NCI-H774 (cell line): ENCODE measurements at places on chromosomes 7 and 10.
A peak's percentile ranks its signal among the peaks of the same experiment; 100 is the strongest.

DNA sequence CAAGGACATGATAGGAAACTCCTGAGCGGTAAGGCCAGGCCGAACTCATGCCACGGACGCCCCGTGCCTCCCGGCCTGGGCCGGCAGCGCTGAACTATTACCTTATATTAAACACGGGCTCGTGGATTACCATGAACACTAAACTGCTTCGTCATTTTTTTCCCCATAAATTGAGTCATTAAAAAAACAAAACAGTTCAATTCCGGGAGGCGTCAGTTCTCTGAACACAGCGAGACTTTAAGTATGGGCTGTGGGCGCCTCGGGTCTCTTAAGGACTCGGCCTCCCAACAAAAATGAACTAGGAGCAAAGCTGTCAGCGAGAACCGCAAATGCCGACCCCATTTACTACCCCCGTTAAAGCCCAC, 519 bp downstream of the PITRM1 start:
- no peak for DNase-seq

- DNase-seq = no peak
These were observed 14.6 kb upstream of the GDI2 start for GRCh38 chr10:5827841-5828240.

DNA sequence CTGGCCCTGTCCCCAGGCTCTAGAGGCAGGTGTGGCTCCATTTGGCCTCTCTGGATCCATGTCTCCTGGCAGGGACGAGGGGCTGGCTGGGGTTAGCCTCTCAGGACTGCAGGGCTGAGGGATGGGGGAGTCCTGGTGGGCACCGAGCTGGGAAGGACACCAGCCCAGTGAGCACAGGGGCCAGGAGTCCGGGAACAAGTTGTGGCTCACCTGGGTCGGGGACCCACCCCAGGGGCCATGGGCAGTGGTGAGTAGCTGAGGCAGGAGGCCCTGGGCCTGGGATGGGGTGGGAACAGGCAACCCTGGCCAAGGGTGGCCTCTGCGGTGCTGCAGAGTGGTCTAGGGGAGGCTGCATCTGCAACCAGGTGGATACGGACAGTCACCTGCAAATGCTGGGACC, 24.1 kb downstream of the ANTXRL start:
- DNase-seq = no peak

DNA sequence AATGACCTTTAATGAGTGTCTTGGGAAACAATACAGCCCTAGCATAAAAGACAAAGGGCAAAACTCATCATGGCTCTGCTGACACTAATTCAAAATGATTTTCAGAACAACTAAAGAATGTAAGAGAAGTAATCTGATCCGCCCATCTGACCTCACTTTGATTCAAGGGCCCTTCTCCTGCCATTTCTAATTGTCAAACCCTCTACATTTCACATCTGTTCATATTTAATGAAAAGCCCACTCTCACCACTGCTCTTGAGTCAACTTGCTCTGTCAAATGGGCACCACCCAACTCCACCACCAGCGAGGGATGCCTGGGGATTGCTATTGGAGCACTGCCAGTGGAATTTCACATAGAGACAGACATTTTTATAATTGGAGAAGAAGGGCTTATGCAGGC, 639.2 kb downstream of the KCNMA1 start:
- DNase-seq = peak; percentile 14

GRCh38 chr7:71349682-71350481, 217.9 kb downstream of the GALNT17 start:
- DNase-seq = no peak

DNA sequence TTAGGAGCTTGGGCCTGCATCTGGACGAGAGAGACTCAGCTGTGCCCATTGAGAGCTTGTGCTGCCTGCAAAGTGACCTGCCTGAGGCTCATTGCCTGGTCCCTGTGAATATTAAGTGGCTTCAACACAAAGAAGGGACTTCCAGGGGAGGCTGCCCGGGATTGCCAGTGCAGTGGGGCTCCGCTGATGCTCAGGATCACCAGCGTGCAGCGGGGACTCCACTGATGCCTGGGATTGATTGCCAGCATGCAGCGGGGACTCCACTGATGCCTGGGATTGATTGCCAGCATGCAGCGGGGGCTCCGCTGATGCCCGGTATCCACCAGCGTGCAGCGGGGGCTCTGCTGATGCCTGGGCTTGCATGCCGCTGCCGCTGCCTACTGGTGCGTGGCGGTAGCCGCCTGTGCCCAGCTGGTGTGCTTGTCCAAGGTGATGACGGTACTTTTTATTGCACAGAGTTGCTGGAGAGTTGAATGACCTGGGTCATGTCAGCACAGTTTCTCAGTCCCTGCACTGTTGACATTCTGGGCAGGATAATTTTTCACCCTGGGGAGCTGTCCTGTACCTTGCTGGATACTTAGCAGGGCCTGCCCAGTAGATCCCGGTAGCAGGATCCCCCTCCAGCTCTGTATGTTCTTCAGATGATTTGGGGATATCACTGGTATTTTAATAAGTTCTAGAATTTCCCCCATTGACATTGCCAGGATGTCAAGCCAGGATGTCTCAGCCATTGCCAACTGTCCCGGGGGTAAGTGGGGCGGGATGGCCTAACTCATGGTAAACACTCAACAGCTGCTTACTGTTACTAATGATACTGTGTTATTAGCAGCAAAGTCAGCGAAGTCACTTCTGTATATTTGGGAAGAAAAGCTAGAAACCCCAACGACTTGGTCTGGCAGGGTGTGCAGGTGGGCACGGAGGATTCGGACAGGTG, 13.0 kb downstream of the DOCK1 start:
- no peak for DNase-seq

- DNase-seq = no peak
These were observed 176.1 kb upstream of the TNS3 start for GRCh38 chr7:47757921-47758411.

DNA sequence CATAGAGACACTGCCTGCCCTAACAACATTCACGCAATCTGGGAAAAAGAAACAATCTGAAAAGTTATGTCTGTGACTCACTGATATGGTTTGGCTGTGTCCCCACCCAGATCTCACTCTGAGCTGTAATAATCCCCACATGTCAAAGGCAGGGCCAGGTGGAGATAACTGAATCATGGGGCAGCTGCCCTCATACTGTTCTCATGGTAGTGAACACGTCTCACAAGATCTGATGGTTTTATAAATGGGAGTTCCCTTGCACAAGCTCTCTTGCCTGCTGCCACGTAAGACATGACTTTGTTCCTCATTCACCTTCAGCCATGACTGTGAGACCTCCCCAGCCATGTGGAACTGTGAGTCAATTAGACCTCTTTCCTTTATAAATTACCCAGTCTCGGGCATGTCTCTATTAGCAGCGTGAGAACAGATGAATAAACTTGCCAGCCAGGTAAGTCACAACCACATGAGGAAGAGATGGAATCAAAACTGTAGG, 341.5 kb upstream of the AOAH start:
- DNase-seq = no peak

GRCh38 chr7:74622228-74622749, 35.2 kb upstream of the GTF2I start:
- DNase-seq = no peak

- DNase-seq = no peak
These were observed 138.1 kb downstream of the VTI1A start for GRCh38 chr10:112585126-112585525.

DNA sequence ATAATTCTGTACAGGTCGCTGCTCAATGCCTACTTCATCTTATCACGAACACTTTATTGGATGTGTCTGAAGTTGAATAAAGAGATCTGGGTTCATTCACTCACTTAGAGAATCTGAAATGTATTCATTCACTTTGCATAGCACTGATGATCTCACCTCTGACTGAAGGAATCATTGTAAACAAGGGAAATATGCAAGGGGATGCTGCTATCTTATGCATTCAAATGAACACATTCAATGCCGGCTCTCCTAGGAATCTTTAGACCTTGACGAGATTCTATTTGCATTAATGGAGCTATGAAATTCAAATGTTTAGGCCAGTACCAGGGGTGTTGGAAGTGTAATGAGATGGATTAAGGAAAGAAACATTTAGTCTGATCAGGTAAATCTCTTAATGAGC, 200.6 kb upstream of the COBL start:
- DNase-seq = no peak

DNA sequence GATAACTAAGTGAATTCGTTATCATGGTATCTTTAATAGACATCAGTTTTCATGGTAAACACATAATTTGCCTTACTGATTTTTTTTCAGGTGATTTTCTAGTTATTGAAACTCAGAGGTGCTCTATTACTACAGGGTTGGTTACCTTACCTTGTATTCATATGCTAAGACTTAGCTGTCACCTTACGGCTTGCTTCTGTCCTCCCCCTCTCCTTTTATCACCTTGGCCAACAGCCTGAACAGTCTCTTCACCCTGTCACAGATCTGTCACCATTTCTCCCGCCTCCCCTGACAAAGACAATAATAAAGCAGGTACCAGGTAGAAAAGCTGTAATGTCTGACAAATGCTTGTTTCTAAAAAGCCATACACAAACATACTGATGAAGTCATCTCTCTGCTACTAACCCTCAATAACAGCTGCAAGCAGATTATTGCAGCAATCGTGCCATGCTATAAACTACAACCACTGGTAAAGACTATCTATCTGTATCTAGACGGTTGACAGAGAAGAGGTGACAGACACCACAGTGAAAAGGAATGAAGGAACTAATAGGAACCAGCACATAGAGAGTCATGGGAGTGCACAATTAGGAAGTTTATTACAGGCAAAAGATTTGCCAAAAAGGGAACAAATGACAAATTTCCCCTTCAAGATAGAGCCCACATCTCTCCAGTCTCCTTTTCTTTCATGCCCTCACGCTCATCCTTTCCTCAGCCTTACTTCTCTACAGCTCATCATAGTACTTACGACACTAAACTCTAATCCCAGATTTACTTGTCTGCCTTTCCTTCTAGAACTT, 57.2 kb downstream of the ARHGAP12 start:
- no peak for DNase-seq

DNA sequence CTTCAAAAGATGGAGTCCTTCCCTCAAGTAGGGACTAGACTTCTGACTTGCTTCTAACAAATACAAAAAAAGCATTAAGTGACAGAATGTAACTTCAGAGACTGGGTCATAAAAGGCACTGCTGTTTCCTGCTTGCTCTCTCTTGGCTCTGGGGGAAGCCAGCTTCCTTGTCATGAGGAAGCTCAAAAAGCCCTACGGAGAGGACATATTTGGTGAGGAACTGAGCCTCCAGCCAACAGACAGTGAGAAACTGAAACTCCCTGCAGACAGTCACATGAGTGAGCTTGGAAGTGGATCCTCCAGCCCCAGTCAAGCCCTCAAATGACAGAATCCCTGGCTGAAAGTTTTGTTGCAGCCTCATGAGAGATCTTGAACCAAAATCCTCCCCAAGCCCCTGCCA, 26.3 kb upstream of the SLC35G1 start:
- DNase-seq = no peak

DNA sequence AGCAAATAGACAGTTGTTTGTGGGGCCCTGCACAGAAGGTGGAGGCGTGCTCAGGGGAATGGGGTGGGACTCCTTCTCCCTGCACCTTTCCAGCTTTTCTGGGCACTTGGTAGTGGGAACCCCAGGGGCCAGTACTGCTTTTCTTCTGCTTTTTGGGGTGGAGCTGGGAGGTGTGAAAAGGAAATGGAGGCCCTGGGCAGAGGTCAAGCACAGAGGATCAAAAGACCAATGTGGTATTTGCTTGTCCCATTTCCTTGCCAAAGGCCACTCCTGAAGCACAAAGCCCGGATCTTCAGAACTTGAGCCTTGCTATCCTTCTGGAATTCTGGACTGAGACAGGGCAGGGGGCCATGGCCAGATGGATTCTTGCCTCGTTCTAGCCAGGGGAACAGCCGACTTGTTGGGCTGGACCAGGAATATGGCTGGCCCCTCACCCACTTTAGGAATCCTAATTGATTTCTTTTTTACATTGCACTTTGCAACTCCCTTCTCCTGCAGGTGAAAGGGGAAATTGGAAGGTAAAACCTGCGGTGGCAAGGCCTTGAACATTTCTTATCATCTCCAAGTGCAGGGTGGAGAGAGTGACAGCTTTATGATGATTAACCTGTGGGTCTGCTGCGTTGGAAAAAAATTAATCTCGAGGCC, 26.5 kb downstream of the ADRA2A start:
- no peak for DNase-seq

- no peak for DNase-seq
These were observed 11.6 kb downstream of the ABCA13 start for GRCh38 chr7:48182718-48183369.

- no peak for DNase-seq
These were observed 298.8 kb upstream of the C7orf33 start for GRCh38 chr7:148291799-148292198.

DNA sequence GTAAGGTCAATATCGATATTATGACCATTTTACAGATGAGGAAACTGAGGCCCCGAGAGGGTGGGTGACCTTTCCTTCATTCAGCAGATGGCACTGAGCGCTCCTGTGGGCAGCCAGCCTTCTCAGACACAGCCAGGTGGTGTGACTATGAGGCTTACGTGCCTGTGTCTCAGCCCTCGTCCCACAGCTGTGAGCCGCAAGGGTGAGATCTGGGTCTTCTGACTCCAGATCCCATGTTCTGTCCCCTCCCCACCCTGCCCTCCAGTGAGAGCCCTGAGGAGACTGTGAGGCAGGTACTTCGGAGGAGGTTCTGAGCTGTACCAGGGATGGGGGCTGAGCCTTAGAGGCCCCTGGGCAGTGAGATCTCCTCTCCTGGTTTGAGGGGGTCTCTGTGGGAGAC, 613.8 kb upstream of the FOXK1 start:
- DNase-seq = no peak

GRCh38 chr7:48734695-48735406, 189.5 kb upstream of the CDC14C start:
- DNase-seq = no peak

GRCh38 chr10:13668126-13668525, 81.4 kb downstream of the PRPF18 start:
- no peak for DNase-seq

DNA sequence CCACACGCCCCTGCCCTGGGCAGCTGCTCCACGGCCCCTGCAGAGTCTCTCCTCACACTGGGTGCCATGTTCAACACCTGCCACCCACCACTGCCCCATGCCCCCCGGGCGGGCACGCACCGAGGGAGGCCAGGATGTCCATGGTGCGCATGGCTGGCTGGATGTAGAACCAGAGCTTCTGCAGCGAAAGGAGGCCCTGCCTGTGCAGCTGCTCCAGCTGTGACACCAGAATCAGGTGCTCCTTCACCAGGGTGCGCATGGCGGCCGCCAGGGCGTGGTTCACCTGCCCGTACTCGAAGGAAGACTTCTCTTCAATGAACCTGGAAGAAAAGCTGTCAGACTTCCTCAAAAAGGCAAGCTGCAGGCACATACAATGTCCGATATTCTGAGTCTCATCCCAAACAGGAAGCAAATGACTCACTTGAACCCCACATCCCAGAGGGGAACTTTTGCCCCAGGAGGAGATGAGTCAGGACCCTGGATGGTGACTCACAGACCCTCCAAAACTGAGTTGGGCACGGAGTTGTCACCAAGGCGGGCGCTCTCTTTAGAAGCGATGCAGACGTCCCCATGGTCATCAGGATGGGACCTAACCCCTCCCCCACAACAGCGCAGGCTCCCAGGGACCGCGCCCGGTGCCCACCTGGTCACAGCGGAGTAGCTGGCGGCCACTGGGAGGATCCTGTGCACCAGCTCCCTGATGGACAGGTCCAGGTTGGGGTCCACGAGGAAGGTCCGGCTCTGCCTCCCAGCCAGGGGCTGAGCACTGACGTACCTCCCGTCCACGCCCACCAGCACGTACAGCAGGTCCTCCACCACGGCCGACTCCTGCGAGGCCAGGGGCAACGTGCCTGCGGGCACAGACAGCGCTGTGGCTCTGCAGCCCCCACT, 15.5 kb downstream of the TUBGCP2 start:
- no peak for DNase-seq
